Effector memory CD8-positive, alpha-beta T cell (primary cell): ENCODE measurements at places on chromosomes 2 and 18.

GRCh38 chr18:46400449-46400848, 256.6 kb downstream of the LOXHD1 start:
- no peak for DNase-seq

- DNase-seq: no peak
These were observed 187.9 kb upstream of the HS6ST1 start for GRCh38 chr2:128506534-128506933.

DNA sequence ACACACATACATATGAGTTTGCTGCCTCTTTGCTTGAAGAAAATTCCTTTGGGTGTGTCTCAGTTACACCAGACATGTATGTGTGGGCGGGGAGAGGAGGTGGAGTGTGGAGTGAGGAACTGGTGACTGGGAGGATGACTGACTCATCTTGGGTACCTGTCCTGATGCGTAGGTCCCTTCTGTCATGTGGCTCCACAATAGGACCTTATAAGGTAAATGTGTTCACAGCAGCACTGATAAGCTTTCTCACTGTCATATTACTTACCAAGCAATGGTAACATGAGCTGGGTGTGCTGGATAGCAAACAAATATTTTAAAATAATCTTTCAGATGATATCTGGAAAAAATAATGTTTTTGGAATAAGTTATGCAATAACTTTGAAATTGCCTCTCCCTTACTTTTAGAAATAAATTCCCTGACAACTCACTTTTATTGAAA, 45.1 kb downstream of the SLC9A2 start:
- no peak for DNase-seq

DNA sequence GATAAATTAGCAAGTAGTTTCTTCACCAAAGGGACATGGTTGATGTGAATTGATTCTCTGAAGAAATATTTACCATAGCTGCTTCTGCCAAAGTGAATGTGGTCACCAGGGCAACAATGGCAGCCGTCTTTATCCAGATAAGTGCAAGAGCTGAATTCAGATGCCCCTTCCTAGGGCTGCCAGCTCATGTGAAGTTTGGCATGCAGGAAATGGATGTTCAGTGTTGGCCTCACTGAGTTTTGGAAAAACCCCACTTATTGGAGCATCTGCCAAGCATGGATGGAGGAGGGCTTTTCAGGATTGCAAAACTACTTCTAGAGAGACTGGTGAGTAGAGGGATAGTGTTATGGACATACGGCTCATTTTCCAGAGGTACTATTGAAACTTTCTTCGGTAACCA, 80.8 kb downstream of the FMNL2 start:
- DNase-seq: no peak

GRCh38 chr2:172220121-172220520, 117.4 kb upstream of the DLX2 start:
- no peak for DNase-seq

DNA sequence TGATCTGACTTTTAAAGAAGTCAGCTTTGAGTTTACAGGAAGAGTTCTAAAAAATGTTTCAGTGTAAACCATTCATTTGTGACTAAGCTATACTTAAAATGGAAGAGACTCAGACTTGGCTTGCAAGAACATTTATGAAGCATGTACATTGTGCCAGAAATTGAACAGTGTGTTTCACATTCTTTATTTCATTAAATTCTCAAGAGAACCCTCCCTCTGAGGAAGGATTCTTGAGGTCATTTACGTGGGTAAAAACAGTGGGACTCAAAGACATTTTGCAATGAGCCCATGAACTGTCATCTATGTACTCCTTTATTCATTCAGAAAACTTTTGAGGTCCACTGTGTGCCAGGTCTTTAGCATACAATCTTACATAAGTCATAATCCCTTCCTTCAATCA, 143.6 kb upstream of the ZNF521 start:
- no peak for DNase-seq

GRCh38 chr18:21998486-21998885, 170.9 kb upstream of the GATA6 start:
- DNase-seq: no peak
